Natural killer cell treated with Interleukin-12 subunit alpha and Interleukin-12 subunit beta and Interleukin-15 and Interleukin-18, amount 100 ng/mL, for 72 hours (primary cell): ENCODE measurements at places on chromosomes 4 and X. TPM values are rescaled to one million over a fixed set of nuclear protein-coding genes. Genes with fewer than 3 reads are reported as not detected.

UCP1 gene
- total RNA-seq, result not detected

GPR50 gene
- not detected for total RNA-seq

KCTD8 gene
- not detected for total RNA-seq

TEC gene
- 2.0 TPM for total RNA-seq

TMEM255A gene
- not detected for total RNA-seq

SPATA18 gene
- not detected for total RNA-seq

UBA6 gene
- 90.9 TPM for total RNA-seq

IDH3G gene
- total RNA-seq, result 74.1 TPM

DNA sequence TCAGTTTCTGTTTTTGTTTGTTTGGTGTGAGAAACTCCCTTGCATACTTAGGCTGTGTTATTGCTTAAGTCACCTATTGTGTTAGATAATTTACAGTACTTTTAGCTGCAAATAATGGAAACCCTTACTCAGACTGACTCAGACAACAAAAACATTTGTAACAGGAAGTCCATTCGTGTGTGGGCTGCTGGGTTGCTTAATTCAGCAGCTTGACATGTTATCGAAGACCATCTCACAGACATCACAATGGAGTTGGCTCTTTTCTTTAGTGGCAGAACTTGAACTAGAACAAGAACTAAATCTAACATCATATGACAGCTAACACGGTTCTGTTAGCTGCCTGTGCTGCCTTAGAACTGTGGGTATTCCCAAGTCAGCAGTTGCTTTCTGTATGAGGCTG lies 9.9 kb upstream of the GABRE start:
- H3K27me3 ChIP-seq, result no peaks in the 10 kb centered on the region
- no peak overlapping the region for H3K4me3 ChIP-seq
- no peak for DNase-seq
- H3K4me1 ChIP-seq, result no peaks in the 10 kb centered on the region
- H3K27ac ChIP-seq, result no peak overlapping the region

GRCh38 chr4:142838778-142839177 lies 7.3 kb downstream of the INPP4B start:
- no peaks in the 10 kb centered on the region for H3K27me3 ChIP-seq
- H3K36me3 ChIP-seq, result no peaks in the 10 kb centered on the region
- no peak for DNase-seq
- H3K27ac ChIP-seq, result no peak overlapping the region
- H3K4me3 ChIP-seq, result no peak overlapping the region
- no peaks in the 10 kb centered on the region for H3K4me1 ChIP-seq

DNA sequence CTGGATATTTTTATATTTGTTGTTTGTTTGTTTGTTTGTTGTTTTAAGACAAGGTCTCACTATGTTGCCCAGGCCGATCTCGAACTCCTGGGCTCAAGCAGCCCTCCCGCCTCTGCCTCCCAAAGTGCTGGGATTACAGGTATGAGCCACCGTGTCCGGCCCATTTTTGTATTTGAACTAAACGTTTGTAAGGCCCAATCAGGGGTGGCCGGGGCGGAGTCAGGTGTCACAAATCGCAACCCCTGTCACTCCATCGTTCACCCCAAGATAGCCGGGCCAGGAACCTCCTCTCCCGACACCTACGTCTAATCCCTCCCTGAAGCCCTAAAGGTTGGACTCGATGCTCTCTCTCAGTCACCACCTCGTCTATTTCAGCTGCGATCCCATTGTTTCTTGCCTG lies 722 bp upstream of the EFHC2 start:
- H3K27ac ChIP-seq, result peak overlapping the region; percentile 95
- peak; percentile 64 for DNase-seq
- H3K4me3 ChIP-seq, result peak overlapping the region; percentile 90
- H3K36me3 ChIP-seq, result no peaks in the 10 kb centered on the region
- peaks cover 16% of the 10 kb centered on the region for H3K4me1 ChIP-seq

DNA sequence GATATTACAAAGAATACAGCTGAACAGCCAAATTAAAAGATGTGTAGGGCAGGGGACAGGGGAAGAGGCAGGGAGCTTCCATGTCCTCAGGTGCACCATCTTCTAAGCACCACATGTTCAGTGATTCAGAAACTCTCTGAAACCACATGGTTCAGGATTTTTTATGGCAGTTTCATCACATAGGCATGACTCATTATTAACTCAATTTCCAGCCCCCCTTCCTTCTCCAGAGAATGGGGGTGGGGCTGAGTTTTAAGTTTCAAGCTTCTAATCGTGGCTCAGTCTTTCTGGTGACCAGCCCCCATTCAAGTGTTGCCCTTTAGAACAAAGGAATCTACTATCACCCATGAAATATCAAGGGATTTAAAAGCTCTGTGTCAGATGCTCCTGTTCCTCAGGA lies 317.8 kb upstream of the GALNT7 start:
- H3K27me3 ChIP-seq, result no peaks in the 10 kb centered on the region
- H3K36me3 ChIP-seq, result no peaks in the 10 kb centered on the region

DNA sequence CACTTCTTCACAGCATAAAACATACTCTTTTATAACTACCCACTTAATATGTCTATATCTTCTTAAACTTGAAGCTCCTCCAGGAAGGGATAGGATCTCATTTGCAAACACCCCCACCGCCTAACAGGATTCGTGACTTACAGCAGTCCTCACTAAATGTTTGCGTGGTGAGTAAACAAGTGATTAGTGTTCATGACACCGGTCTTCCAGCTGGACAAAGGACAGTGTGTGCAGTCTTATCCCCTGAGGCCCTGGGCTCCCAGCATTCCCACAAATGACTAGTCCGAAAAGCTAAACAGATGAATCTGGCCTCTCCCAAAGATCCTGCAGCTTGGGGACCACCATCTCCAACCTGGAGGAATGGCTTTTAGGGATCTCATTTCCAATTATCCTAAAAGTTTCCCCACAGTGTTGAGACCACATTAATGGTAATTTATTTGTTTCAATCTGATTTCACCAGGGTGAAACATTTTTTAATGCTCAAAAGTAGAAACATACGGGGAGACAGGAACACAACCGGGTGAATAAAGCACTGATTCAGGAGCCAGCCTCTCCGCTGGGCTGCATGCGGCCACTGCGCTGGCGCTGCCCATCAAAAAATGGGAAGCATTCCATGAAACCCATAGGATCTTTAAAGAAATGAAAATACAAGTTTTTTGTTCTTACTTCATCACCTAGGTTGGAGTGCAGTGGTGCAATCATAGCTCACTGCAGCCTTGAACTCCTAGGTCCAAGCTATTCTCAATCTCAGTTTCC lies 69.2 kb downstream of the HADH start:
- H3K4me1 ChIP-seq, result no peaks in the 10 kb centered on the region
- DNase-seq, result no peak
- no peaks in the 10 kb centered on the region for H3K36me3 ChIP-seq

DNA sequence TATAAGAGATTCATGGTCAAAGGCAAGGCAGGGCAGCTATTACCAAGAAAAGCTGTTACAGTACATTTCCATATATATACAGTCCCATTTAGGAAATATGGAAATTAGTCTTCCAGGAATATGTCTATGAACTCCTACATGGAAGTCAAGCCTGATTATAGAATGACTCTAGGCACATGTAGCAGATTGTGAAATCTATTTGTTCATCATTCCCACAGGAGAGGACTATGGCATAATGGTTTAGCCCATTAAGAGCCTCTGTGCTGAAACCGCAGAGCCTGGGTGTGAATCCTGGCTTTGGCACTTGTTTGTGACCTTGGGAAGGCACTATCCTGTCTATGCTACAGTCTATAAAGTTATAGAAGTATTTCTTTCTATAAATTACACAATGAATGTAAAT lies 764.8 kb downstream of the RAPGEF2 start:
- H3K4me1 ChIP-seq, result no peaks in the 10 kb centered on the region
- H3K36me3 ChIP-seq, result no peaks in the 10 kb centered on the region
- H3K27ac ChIP-seq, result no peak overlapping the region
- H3K4me3 ChIP-seq, result no peak overlapping the region
- no peak for DNase-seq

GRCh38 chr4:146949559-146949958 lies 3.9 kb upstream of the TTC29 start:
- H3K27me3 ChIP-seq, result peaks cover 5% of the 10 kb centered on the region
- peaks cover 23% of the 10 kb centered on the region for H3K4me1 ChIP-seq
- H3K36me3 ChIP-seq, result no peaks in the 10 kb centered on the region
- no peak overlapping the region for H3K4me3 ChIP-seq

DNA sequence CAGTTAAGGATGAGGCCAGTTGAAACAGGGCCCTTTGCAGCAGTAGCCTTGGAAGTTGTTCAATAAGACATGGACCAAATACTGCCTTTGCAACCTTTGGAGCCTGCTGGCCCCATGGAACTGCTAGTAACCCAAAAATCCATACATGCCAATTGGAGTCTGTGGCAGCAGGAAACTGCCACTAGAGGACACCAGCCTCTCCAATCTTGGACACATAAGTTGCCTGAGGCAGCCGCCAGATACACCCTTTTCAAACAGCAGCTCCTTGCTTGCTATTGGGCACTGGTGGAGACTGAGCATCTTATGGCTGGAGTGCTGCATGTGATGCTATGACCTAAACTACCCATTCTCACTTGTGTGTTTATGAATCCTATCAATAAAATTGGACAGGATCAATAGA lies 14.8 kb upstream of the LAP3 start:
- no peak overlapping the region for H3K4me3 ChIP-seq
- H3K4me1 ChIP-seq, result no peaks in the 10 kb centered on the region
- no peaks in the 10 kb centered on the region for H3K36me3 ChIP-seq
- H3K27me3 ChIP-seq, result no peaks in the 10 kb centered on the region

DNA sequence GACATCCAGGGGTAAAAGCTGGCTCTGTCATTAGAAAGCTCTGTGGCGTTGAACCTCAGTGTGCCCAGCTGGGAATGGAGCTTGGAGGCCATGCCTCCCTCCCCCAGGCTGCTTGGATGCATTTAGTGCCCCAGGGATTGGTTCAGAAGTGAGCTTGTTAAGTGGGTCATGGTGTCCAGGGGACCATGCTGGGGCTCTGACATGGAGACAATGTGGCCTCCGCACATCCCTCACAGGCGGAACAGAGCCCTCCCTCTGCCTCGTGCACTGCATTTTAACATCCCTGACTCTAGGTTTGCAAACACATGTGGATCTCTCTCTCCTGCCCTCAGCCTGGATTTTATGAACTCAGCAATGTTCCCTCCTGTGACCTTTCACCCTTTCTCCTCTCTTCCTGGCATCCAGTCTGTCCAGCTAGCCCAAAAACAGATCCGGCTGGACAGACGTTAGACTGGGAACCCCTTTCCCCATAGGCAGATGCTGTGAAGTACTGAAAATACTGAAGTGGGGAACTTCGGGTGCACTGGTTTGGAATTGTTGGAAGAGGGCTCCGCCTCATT lies 81.5 kb downstream of the SORCS2 start:
- no peaks in the 10 kb centered on the region for H3K36me3 ChIP-seq
- no peaks in the 10 kb centered on the region for H3K4me1 ChIP-seq
- no peak overlapping the region for H3K27ac ChIP-seq
- H3K4me3 ChIP-seq, result no peak overlapping the region

GRCh38 chrX:39675619-39676018 lies 422.1 kb downstream of the BCOR start:
- H3K27ac ChIP-seq, result no peak overlapping the region
- no peak overlapping the region for H3K4me3 ChIP-seq
- H3K4me1 ChIP-seq, result no peaks in the 10 kb centered on the region
- H3K36me3 ChIP-seq, result no peaks in the 10 kb centered on the region
- peaks cover 7% of the 10 kb centered on the region for H3K27me3 ChIP-seq
- no peak for DNase-seq

DNA sequence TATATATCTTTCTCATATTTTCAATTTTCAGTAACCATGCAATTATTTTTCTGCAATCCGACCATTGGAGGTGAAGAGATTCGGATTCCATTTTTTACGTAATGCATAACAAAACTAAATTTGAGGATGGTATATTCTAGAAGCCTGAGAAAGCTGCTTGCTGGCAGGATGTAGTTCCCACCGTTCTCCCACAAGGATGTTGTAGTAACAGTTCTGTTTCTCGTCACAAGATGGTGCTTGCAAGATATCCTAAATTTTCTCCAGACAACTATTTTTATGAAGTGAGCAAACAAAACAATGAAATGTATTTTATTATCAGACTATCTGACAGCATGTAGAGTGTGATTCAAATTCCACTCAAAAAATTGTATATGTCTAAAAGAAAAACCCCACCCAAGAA lies 10.7 kb downstream of the PWWP3B start:
- H3K27me3 ChIP-seq, result no peaks in the 10 kb centered on the region
- H3K27ac ChIP-seq, result no peak overlapping the region
- H3K36me3 ChIP-seq, result no peaks in the 10 kb centered on the region

DNA sequence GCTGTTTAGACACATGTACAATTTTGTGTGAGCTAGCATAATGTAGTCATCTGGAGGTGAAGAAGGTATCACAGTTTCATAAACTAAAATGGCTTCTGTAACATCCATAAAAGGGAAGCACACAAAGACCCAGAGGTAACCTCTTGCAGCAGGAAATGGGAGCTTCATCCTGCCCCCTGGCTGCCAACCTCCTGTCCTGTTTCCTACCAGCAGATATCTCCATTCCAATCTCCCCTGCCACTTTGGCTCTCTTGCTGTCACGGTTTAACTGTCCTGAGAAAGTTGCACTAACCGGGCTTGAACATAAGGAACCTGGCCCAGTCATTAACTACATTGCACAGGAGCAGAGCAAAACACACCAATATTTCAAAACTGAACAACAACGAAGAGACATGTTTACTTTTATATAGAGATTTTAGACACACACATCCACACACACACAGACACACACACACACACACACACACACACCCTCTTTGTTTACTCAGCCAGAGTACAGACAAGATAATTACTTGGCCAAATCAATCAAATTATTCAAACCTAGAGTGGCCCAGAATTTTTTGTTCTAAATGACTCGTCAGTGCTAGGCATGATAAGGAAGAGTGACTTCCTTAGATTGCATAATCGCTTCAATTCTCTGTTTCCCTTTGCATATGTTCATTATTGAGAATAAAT lies 24.2 kb downstream of the MID2 start:
- no peaks in the 10 kb centered on the region for H3K36me3 ChIP-seq
- no peak overlapping the region for H3K27ac ChIP-seq
- no peak for DNase-seq
- H3K4me1 ChIP-seq, result no peaks in the 10 kb centered on the region
- no peak overlapping the region for H3K4me3 ChIP-seq
- H3K27me3 ChIP-seq, result no peaks in the 10 kb centered on the region

GRCh38 chr4:6924361-6924779 lies 14.7 kb downstream of the TBC1D14 start:
- H3K27ac ChIP-seq, result peak overlapping the region; percentile 89
- peak overlapping the region; percentile 87 for H3K4me3 ChIP-seq

DNA sequence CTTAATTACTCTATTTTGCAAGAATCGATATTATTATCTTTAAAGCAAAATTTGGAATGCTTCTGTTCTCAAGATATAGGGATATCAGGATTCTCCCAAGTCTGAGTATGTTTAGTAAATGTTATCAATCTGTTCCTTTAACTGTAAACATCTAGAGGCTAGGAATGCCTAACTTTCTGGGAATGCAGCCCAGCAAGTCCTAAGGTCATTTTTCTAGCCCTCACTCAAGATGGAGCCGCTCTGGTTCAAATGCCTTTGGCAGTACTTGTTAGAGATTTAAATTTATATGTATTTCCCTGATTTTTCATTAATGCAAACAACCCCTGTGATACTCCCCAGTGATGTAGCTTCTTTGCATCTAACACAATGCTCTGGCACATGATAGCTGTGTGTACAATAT lies 623.8 kb upstream of the LCORL start:
- no peaks in the 10 kb centered on the region for H3K27me3 ChIP-seq
- no peak overlapping the region for H3K27ac ChIP-seq
- no peak for DNase-seq
- H3K36me3 ChIP-seq, result no peaks in the 10 kb centered on the region

- no peak overlapping the region for H3K4me3 ChIP-seq
- no peak for DNase-seq
- H3K27me3 ChIP-seq, result no peaks in the 10 kb centered on the region
- H3K36me3 ChIP-seq, result no peaks in the 10 kb centered on the region
- H3K27ac ChIP-seq, result no peak overlapping the region
Measured at GRCh38 chr4:116752027-116752426, 333.3 kb downstream of the TRAM1L1 start.
